ENCODE measurements at places on chromosomes 3 and 15.

GRCh38 chr3:42653560-42654330 is at the start of gene ZBTB47:
TSS of gene ZBTB47 (plus strand) at chr3:42653697. CDS start at chr3:42658356, 4,659 bp downstream.
- DNase-seq, result peak; percentile 82

- DNase-seq, result no peak
These were observed 16.9 kb downstream of the ITIH3 start for GRCh38 chr3:52811452-52812011.

- no peak for DNase-seq
These were observed 2.9 kb upstream of the JAGN1 start for GRCh38 chr3:9887480-9887879.

GRCh38 chr3:101065962-101066361 is 72.7 kb upstream of the ABI3BP start:
- DNase-seq, result no peak

- no peak for DNase-seq
These were observed 89.5 kb downstream of the CD200R1L start for GRCh38 chr3:112757197-112757596.
